ENCODE measurements at places on chromosomes 2 and 18.

DNA sequence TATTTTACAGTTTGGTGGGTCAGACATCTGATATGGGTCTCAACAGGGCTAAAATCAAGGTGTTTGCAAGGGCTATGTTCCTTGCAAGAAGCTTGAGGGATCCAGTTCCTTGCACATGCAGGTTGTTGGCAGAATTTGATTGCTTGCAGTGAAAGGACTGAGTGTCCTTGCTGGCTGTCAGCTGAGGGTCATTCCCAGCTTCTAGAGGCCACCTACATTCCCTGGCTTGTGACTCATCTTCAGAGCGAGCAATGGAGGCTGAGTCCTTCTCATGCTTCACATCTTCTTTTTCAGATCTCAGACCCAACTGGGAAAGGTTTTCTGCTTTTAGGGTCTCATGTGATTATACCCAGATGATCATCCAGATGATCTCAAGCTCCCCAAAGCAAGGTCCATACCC lies 12.4 kb downstream of the MEX3C start:
- no peak for DNase-seq

DNA sequence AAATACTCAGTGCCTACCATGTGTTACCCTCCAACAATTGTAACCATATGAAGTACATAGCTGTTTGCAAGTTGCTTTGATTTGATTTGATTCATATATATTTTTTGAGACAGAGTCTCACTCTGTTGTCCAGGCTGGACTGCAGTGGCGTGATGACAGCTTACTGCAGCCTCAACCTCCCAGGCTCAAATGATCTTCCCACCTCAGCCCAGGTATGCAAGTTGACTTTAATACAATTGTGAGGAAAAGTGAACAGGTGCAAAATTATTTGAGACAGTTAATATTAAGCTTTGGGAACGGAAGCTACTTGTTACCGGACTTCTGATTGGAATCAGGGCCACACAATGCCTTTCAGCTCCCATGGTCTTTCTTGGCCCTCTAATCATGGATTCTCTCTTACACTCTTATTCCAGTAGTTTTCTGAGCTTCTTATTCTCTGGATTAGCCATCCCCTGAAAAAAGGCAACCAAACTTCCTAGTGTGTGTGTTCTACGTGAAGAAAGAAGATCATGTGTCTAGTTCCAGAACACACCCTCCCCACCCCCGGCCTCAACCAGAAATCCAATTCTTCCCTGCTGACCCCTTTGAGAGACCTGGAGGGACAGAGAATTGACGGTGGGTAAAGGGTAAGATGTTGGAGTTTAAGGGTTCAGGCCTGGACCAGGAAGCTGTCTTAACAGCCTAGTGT lies 1.1 kb upstream of the RPL37A start:
- no peak for DNase-seq

GRCh38 chr2:2831633-2832032 lies 500.6 kb upstream of the MYT1L start:
- DNase-seq: no peak

DNA sequence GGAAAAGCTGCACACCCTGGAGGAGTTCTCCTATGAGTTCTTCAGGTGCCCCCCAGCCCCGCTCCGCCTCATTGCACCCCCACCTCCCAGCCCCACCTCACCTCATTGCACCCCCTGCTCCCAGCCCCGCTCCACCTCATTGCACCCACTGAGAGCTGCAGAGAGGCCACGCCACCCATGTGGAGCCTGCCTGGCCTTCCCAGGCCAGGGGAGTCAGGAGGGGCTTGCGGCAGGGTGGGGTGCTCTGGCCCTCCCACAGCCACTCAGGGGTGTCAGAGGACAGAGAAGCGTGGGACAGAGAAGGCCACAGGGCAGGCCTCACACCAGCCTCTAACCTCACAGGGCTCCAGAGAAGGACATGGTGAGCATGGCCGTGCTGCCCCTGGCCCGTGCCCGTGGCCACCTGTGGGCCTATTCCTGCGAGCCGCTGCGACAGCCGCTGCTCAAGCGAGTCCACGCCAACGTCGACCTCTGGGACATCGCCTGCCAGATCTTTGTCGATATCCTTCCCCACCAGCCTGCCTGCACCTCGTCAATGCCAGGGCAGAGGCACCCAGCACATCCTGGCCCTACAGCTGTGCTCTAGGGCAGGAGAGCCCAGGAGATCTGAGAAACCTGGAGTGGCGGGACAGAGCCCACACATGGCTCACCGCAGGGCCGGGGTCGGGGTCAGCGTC lies 15.0 kb upstream of the GPR17 start:
- DNase-seq: no peak

DNA sequence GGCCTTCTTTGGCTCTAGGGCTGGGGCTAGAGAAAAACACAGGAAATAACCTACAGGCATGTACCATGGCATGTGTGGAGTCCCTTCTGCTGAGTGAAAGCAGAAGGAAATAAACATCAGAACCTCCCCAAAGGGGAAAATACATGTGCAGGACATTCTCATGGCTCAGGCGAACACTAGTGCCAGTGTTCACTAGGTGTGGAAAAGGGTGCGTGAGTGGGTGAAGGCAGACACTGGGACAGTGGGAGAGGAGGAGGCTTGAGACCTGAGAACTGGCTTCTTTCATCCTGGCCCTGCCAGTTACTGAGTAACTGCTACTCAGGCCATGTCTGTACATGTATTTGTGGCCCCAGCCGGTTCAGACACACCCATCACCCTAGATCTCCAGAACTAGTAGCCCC lies 268.2 kb downstream of the PRKCE start:
- no peak for DNase-seq

- no peak for DNase-seq
Observed at GRCh38 chr2:169839954-169840746, 12.9 kb downstream of the UBR3 start.

- peak; percentile 21 for DNase-seq
Observed at GRCh38 chr2:102186791-102187495, at the start of gene IL1RL2. Gene IL1RL2 (plus strand): TSS chr2:102187023. CDS start chr2:102187868, 845 bp downstream.

GRCh38 chr2:127645395-127646291 lies at the start of gene GPR17:
Gene GPR17 (plus strand): TSS chr2:127646153. CDS start chr2:127650736, 4,583 bp downstream.
- no peak for DNase-seq

DNA sequence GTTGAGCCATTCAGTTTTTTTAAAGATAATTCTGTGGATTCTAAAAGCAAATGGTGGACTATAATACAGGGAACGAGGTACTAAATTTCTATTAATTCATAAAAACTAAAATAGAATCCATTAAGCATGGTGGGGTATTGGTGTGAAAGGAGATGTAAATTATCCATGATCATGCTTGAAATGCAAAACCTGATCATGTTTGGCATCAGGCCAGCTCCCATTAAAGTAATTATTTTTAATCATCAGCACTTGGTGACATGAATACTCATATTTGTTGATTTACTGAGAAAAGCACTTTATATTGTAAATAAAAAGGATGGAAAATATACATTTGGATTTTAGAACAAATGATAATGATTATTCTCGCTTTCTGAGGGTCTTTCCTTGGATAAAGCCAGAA lies 232.3 kb upstream of the MEIS1 start:
- DNase-seq: no peak

GRCh38 chr2:75560768-75561565 lies at the start of gene EVA1A:
Gene EVA1A (minus strand): TSS chr2:75560939. CDS start chr2:75518140, 42,799 bp downstream.
- no peak for DNase-seq
